Frontal cortex (tissue), 4 donors: ENCODE measurements at places on chromosomes 1 and 21.
A peak's percentile ranks its signal among the peaks of the same experiment; 100 is the strongest.

DNA sequence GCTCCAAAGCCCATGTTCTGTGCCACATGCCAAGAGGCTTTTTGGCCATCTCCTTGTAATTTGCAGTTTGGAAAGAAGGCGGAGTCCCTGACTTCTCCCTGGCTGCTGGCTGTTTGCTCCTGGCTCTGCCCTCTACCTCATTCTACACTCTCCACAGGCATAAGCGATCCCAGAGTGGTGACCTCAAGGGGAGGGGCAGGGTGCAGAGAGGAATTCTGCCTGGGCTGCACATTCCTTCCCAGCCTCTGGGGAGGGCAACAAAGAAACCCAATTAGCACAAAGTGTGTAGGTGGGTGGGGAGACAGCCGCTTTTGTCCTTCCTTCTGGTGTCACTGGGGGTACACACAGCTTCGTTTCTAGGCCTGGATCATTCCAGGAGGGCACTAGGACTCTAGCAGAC lies 95.3 kb downstream of the HIVEP3 start:
- no peak for DNase-seq

DNA sequence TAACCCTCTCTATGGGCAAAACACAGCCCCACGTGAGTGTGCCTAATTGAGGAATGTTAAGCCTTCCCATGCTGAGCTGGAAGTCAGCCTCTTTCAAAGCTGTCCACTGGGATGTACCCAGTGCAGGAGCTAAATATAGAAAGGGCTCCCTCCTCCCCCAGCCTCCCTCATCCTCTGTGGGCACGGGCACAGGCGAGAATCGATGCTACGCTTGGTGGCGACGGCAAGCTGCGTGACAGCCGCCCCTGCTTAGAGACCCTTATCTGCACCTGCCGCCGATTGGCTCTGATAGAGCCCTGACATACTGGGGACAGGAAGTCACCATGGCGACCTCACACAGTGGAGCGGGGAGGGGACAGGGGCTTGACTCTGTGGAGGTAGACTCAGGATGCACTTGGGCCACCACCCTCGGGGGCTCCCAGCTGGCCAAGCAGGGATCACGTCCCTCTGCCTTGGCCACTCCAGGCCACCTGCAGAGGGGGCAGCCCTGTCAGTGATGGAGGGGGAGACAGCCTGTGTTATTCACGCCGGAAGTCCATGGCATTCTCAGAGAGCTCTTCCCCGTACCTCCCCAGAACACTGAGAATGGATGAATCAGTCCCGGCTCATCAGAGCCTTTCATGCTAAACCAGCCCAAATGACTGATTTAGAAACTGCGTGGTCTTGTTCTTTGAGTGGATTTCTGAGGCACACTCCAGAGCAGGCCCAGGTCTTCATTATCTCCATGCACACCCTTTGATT lies 84.8 kb downstream of the KCND3 start:
- no peak for DNase-seq

GRCh38 chr1:32272557-32273390 lies 19.1 kb upstream of the HDAC1 start:
- no peak for DNase-seq

DNA sequence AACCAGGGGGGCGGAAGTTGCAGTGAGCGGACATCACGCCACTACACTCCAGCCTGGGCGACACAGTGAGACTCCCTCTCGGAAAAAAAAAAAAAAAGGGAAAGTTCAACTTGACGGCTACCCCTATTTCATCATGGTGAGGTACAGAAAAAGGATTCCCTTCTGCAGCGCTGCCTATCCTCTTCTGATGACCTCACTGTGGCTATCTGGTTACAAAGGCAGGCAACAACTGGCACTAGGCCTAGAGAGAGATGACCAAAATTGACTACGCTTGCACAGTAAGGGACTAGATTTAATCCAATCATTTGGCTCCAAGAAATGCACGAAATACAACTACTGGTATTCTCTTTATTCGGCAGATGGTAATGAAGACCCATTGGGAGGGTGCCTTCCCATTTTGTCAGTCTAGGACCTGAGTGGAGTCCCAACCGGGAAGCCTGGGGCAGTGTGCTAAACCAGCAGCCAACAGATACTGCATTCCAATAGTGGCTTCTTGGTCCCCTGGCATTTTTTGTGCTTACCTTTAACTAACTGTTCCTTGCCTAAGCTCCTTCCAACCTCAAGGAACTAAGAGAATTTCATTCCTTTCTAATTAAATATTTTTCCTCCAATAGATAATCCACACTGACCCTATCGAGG lies 36.6 kb downstream of the ITPKB start:
- DNase-seq: peak; percentile 51
